Myocyte (in vitro differentiated cells): ENCODE measurements at places on chromosomes 13 and 19. TPM values are rescaled to one million over a fixed set of nuclear protein-coding genes. Genes with fewer than 3 reads are reported as not detected.

GRCh38 chr19:50434525-50434924 lies 1.8 kb downstream of the MYBPC2 start:
- DNase-seq: peak; percentile 90

- no peak for DNase-seq
Measured at GRCh38 chr19:42360787-42361544, 29.1 kb downstream of the CNFN start.

- DNase-seq: peak; percentile 57
Measured at GRCh38 chr19:46574533-46574932, 26.6 kb upstream of the CALM3 start.

GRCh38 chr13:45410001-45410400 lies 8.2 kb downstream of the SLC25A30 start:
- no peak for DNase-seq

DNA sequence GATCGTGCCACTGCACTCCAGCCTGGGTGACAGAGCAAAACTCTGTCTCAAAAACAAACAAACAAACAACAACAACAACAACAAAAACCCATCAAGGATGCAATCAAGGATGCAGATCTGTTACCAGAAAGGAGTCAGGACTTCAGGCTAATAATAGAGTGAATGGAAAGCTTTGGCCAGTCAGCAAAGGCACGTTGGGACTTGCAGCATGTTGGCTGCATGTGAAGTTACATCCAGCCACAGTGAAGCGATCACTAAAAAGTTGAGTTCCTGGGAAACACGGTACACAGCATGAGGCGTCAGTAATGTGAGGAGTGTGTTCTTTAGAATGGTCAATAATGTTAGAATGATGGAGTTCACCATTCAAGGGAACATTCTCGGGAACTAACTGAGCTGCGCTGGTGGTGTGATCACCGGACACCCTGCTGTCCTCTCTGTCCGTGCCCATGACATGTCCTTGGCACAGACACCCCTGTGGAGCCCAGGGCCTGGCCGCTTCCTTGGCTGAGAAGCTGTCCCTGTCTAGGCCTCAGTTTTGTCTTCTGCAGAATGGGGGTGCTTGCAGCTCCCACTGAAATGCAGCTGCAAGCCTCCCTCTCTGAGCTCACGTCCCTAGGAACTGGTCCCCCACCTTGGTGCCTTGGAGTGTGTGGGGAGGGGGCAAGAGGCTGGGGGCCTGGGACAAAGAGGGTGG lies 2.3 kb upstream of the LGALS7B start:
- no peak for DNase-seq

- DNase-seq: peak; percentile 9
Measured at GRCh38 chr13:99655351-99656091, 154.2 kb downstream of the TM9SF2 start.

DNA sequence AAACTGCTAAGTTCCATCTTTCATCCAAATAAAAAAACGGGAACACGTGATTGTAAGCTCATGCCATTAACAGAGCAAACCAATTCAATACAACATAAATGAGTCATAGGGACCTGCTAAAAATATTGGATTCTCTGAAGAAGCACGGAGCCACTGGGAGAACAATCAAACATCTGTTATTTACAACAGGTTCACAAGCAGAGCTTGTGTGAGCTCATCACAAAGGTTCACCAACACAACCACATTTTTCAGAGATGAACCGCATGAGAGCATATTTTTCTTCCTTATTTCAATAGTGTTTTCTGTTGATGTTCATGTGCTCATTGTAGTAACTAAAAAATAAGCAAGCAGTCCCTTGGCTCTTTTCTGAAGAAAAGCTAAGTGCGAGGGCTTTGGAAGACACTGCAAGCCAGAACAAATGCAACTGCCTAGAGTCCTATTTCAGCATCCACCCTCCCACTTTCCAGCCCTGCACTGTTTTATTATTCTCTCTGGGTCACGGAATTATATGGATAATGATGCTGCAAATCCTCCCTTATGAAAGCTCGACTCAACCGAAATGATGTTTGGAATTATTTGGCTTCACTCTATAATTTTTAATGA lies 545.8 kb downstream of the LIG4 start:
- DNase-seq: peak; percentile 2

- DNase-seq: peak; percentile 60
Measured at GRCh38 chr13:49667773-49668172, 23.5 kb downstream of the EBPL start.

DNA sequence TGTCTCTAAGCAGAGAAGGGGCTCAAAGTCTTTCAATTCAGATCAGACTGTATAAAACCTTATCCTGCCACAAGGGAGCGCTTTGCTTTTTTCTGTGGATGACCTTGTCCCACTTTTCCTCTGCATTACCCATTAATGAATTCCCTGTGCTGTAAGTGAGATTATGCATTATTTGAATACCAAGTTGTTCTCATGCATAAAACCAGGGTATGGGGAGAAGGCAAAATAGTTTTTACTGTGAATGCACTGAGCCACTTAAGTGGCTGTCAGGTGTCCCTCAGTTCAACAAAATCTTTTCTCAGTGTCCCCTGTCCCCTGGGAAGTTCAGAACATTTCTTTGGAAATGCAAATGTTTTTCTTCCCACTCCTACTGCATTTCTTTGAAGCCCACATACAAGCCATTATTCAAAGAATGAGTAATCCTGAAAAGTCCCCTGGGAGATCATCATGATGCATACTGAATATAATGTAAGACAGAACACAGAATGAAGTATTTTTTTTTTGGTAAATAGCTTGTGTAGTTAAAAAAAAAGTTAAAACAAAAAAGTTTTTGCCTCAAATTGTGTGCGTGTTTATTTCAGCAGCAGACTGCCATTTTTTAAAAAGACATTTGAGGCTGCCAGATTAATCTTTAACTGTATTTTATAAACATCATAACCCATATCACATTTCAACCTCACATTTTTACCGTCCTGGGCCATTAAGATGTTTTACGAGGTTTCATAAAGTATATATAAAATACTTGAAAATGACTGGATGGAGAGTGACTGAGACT lies 506.7 kb upstream of the PCDH9 start:
- peak; percentile 73 for DNase-seq

DNA sequence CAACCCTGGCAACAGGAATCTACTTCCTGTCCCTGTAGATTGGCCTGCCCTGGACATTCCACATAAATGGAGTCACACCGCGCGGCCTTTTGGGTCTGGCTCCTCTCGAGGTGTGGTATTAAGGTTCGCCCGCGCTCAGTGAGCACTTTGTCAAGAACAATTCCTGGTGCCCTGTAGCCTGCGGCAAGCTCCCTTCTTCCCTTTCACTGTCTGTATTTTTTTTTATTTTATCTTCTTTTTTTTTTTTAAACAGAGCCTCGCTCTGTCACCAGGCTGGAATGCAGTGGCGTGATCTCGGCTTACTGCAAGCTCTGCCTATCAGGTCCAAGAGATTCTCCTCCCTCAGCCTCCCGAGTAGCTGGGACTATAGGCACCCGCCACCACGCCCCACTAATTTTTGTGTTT lies 28.3 kb downstream of the PEX11G start:
- DNase-seq: no peak

GRCh38 chr19:10670182-10670581 lies 16.0 kb downstream of the ILF3 start:
- DNase-seq: peak; percentile 52

The CEACAM3 gene
- total RNA-seq: not detected in 2 replicates

DNA sequence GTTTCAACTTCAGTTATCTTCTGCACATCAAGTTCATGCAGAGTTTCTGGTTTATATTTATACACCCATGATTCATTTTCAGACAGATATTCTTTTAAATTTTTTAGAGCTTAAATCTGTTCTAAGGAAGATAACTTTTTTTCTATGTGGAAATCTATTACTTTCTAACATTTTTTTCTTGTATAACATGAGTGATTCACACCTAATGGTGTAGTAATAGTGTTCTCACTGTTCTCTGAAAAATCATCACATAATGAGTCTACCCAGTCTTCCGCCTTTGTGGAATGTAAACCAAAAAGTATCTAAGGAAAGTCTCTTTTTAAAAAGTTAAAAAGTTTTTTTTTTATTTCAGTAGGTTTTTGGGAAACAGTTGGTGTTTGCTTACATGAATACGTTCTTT lies 70.8 kb downstream of the FNDC3A start:
- DNase-seq: no peak

DNA sequence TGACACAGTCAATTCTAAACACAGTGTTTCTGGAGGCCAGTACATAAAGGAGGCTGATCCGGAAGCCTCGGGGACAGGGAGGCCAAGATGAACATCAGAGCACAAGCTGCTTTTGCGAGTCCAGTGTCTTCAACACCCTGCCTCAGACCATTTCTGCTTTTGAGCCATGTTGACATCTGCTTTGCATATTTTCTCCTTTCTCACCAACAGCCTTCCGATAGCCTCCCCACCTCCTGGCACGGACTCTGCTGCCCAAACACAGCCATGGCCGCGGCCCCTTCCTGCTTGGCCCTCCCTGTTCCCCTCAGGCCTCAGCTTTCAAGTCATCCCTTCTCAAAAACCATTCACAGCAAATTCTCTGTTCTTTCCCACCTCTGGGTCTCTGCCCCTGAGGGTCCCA lies 3.6 kb downstream of the LRRC25 start:
- no peak for DNase-seq

- DNase-seq: no peak
Measured at GRCh38 chr13:45362939-45363338, 22.0 kb upstream of the TPT1 start.

The CGB3 gene
- total RNA-seq: not detected in 2 replicates

GRCh38 chr19:35645680-35646511 lies 2.2 kb upstream of the COX6B1 start:
- no peak for DNase-seq

The HSD17B14 gene
- 0.59 TPM in 1 of 2 replicates, not detected in the other for total RNA-seq

GRCh38 chr13:36395280-36395679 lies 37.0 kb upstream of the CCNA1 start:
- peak; percentile 50 for DNase-seq

DNA sequence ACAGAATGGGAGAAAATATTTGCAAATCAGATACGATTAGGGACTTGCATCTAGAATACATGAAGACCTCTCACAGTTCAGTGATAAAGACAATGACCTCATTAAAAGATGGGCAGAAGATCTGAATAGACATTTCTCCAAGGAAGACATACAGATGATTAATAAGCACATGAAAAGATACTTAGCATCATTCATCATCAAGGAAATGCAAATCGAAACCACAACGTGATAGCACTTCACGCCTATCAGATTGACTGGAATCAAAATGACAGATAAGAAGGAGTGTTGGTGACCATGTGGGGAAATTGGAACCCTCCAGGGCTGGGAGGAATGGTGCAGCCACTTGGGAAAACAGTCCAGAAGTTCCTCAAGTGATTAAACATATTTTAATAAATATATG lies 25.8 kb downstream of the CFAP97D2 start:
- no peak for DNase-seq

GRCh38 chr13:97352815-97353214 lies 81.2 kb upstream of the RAP2A start:
- no peak for DNase-seq

GRCh38 chr19:18589380-18590272 lies 1.0 kb downstream of the REX1BD start:
- DNase-seq: peak; percentile 50

- no peak for DNase-seq
Measured at GRCh38 chr13:38636761-38637160, 50.1 kb upstream of the FREM2 start.

The ATP1A3 gene
- 0.26 and 0.56 TPM in 2 replicates for total RNA-seq

DNA sequence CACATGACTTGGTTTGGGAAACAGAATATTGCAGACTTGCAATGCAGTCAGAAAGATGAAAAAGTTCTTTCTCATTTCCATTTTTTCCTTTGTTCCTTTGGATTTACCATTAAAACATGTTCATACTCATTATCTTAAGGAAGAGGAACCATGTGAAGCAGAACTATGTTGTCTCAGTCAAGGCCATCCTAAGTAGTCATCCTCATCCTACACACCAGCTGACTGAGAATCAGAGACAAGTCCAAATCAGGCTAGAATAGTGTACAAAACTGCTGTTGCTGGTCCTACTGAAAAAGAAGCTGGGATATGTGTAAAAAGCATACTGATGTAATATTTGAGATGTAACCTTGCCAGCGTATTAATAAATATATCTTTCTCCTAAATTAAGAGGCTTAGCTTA lies 433.4 kb downstream of the SLITRK5 start:
- no peak for DNase-seq

The CCL25 gene
- not detected in 2 replicates for total RNA-seq

The SHISA7 gene
- not detected in 2 replicates for total RNA-seq

The C19orf85 gene
- total RNA-seq: not detected in 2 replicates

GRCh38 chr19:51187395-51188226 lies 37.3 kb upstream of the CD33 start:
- no peak for DNase-seq

DNA sequence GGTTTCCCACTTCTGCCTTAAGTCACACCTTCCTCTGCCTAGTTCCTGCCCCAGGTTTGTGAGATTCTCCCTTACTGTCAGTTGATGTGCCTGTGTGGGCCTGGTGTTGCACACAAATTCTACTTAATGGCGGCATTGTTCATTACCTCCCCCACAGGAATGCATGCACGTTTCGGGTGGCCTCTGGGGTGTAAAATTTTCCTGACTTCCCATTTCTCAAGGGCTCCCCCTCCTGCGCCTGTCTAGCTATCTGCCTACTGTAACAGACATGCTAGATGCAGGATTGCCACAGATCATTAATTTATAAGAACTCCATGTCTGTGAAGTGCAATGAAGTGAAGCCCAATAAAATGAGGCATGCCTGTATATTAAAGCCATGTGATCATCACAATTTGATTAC lies 1466.3 kb downstream of the PCDH9 start:
- no peak for DNase-seq

DNA sequence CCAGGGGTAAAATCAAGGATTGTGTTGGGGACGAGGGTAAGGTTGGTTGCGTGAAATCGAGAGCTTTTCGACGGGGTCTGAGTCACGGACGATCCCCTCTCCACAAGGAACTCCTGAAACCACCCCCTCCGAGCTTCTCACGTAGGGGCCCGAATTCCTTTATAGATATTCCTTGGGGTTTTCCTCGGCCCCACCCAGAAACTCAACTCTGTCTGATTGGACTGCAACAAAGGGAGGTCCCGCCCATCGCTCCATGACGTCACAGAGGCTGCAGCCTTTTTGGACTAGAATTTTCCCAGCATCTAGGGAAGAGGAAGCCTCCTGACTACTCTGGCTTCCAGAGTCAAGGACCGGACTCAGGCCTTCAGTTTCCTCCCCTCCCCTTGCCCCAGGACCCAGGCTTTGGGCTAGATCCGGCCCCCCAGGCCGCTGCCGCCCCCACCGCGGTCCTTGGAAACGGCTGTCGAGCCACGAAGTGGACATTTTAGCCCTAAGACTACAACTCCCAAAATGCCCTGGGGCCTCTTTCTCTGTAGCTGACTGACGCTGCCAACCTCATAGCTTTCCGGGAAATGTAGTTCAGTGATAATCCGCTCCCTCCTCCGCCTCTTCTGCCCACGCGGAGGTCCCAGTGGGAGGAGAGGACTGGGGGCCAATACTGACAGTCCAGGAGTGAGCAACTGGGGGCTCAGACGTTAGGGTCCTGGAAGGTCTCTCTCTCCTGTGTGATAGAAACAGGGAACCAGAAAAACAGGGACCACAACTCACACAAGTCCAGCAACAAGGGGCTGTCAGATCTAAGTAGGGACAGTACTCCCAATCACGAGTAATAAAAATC lies at the start of gene IZUMO1:
Gene IZUMO1 (minus strand): TSS at position 172 of the 838 bp plus-strand sequence. CDS start 1,050 bp downstream, outside the sequence.
- DNase-seq: peak; percentile 68

GRCh38 chr19:35710784-35711723 lies 6.7 kb downstream of the ZBTB32 start:
- no peak for DNase-seq
